ENCODE measurements at places on chromosomes 4 and X. TPM values are rescaled to one million over a fixed set of nuclear protein-coding genes. Genes with fewer than 3 reads are reported as not detected.

NDP gene
- not detected for total RNA-seq

FREM3 gene
- total RNA-seq: not detected

CCNQ gene
- 62.7 TPM for total RNA-seq

TEX13C gene
- not detected for total RNA-seq

DDX53 gene
- not detected for total RNA-seq

XAGE1A gene
- 25.2 TPM for total RNA-seq

PNMA6F gene
- not detected for total RNA-seq

GPR34 gene
- total RNA-seq: not detected

PRICKLE3 gene
- total RNA-seq: 11.8 TPM

All from A549 treated with AZD2906 at 1 μM for 4 hours (cell line).